Fibroblast of upper back skin (primary cell): ENCODE measurements at places on chromosomes 12 and 14.
A peak's percentile ranks its signal among the peaks of the same experiment; 100 is the strongest.

DNA sequence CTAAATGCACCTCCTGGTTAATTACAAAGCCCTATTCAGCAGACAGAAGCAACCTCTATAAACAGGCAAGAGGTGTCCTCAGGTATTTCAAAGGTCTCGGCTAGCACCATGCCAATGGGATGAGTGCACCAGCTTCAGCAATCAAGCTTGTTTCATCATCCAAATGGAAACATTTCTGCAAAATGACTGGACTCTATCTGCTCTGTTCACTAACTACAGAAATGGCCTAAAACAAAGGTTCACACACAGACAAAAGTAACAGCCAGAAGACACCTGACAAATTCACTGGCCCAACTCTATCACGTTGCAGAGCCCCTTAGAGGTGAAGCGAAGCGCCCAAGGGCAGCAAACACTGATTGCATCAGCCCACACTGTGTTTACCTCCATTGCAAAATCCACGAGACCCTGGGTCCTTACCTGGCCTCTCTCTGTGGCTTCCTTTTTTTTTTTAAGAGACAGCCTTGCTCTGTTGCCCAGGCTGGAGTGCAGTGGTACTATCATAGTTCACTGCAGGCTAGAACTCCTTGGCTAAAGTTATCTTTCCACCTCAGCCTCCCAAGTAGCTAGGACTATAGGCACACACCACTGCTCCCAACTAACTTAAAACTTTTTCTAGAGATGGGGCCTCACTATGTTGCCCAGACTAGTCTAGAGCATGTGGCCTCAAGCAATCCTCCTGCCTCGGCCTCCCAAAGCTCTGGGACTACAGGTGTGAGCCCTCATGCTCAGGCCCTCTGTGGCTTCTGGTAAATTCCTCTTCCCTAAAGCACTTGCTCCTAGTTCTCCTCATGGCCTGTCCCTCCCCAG lies 8.5 kb upstream of the SYNE3 start:
- peak; percentile 67 for DNase-seq

GRCh38 chr14:54047645-54048308 lies 91.2 kb upstream of the BMP4 start:
- DNase-seq, result no peak

DNA sequence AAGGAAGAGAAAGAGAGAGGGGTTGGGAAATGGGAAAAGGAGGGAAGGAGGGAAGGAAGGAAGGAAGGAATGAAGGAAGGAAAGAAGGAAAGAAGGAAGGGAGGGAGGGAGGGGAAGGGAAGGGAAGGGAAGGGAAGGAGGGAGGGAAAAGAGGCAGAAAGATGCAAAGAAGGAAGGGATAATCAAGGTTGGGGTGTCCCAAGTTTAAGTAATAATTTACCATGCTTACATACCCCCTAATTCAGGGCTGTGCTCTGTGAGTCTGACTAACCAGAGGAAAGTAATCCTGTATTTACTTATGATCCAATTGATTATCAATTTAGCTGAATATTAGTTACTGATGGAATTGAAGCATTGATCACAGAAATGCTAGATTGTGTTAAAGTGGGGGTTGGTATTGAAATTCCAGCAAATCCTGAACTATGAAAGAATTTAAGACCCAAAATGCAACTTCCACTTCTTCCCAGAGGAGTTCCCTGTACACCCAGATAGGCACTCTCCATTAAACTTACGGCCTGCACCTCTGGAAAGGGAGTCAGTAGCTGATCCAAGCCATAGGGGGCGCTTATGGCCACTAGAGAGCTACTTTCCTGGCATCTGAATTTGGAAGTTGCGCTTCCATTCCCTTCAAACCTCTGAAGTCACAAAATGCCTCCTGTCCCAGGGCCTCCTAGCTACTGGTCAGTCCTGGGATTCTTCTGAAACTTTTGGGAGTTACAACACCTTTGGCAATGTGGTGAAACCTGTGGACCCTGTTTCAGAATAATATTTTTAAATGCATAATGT lies 162.7 kb upstream of the PWP1 start:
- DNase-seq, result no peak

DNA sequence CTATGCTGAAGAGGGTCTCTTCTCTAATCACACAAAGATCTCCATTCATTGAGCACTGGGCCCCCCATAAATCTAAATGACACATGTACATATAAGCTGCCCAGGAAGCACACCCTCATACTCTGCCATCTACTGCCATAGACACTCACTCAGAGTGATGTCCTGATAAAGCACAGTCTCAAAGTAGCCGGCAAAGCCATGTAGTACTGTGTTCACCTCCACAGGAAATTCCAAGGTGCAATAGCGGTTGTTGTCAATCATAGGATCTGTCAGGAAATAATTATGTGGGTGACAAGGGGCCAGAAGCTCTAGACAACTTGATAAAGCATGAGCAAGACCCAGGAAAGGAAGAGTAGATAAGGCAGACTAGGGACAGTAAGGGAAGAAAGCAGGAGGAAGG lies 3.3 kb upstream of the RBM23 start:
- no peak for DNase-seq

GRCh38 chr14:75260025-75260763 lies 18.4 kb upstream of the FOS start:
- DNase-seq, result no peak

DNA sequence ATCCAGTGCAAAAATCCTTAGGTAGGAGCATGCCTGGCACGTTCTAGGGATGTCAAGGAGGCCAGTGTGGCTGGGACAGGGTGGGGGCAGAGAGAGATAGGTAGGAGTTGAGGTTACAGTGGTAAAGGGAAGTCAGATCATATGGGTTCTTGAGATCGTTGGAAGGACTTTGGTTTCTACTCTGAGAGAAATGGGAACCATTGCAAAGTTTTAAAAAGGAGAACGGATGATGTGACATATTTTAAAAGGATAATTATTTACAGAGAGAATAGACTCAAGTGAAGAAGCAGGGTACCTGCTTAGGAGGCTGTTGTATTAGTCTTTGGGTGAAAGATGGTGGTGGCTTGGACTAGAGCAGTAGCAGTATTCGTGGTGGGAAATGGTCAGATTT lies 47.6 kb upstream of the ATP2B1 start:
- no peak for DNase-seq
